ENCODE measurements at places on chromosomes 11 and 22.

DNA sequence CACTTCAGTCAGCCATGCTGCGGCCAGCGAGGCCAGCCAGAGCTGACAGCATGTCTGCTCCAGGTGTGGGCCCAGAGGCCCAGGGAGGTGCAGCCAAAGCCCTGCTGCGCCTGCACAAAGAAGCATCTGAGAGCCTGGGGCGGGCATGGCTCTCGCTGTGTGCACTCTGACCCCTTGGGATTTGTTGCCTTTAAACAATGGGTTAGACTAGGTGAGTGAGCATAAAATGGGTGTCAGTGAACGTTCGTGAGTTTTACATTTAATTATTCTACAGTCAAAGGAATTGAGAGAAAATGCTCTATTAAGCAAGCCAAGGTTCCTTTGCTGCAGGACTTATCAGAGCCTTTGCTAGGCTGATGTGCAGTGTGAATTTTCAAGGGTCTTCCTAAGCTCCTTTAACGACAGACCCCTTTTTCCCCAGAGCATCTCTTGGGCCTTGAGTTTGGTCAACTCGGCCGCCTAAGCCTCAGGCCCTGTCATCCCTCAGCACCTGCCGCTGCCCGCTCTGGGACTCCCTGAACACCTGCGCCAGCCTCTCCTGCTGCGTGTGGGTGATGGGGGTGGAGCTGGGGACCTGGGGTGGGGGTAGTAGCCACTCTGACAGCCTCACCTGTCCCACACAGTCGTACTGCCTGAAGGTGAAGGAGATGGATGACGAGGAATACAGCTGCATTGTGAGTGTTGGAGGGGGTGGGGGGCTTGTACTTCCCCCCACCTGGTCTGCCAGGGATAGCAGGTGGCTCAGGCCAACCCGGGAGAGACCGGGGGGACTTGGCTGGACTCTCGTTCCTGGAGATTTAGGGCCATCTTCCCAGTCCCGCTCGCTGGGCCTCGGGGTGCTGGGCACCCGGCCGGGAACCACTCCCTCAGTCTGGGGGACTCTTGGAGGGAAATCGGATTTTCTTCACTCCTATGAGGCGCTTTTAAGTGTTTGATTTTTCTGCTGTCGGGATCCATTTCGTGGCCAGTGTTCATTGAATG, 10.5 kb downstream of the SLC16A8 start:
- DNase-seq = no peak

DNA sequence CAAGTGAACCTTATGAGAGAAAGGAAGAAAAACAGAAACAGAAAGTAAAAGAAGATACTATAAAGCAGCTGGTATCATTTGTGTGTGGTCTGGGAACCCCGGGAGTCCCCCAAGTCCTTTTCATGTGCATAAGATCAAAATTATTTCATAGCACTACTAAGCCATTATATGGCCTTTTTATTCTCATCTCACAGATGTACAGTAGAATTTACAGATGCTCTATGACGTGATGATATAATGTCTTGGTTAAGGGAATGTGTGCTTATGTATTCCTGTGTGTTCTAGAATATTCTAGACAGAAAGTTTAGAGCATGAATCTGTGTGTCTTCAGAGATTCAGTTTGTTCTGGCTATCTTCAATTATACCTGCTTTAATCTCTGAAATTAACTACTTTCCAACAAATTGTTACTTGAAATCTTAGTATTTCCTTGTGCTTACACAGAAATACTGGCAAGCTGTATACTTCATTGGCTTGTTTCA, 8.6 kb upstream of the TPP1 start:
- DNase-seq = no peak

GRCh38 chr11:85751724-85752123, 59.2 kb downstream of the SYTL2 start:
- DNase-seq = no peak

- no peak for DNase-seq
Measured at GRCh38 chr11:119378851-119379465, 2.5 kb downstream of the USP2 start.

GRCh38 chr22:44166498-44167276, 14.0 kb upstream of the PARVG start:
- DNase-seq = no peak

- DNase-seq = no peak
Measured at GRCh38 chr11:40797981-40798380, 661.5 kb downstream of the LRRC4C start.

DNA sequence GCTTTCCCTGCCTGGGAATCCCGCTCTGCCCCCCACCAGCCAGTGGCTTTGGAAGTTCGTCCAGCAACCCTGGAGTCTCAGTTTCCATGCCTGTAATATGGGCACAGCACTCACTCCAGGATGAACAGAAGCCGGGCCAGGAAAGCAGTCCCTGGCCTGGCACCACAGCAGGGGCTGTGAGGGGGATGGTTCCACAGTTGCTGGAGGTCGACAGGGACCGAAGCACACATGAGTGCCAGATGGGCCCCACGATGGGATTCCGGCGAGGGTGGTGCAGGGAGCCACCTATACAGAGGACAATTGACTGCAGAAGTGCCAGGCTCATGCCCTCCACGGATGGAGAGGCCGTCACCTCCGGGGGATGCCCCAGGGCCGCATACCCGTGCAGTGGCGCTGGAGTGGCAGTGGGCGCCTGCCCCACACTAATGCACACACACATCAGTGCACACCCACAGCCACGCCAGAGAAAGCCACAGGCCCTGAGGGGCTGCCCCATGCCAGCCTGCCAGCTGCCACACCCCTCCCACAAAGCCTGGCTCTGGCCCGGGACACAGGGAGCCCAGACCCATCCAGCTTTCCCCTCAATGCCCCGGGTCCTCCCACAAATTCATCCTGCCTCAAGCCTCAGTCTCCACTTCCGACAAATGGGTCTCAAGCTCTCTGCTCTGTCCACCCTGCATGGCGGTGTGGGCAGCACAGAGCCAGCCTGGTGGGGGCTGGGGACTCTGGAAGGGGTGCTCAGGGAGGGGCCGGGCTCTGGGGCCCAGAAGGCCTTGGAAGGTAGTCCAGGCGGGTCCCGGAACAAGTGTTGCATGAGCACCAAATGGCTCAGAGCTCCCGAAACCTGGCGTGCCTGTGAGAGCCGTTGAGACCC, 9.7 kb downstream of the ASCL2 start:
- DNase-seq = no peak

DNA sequence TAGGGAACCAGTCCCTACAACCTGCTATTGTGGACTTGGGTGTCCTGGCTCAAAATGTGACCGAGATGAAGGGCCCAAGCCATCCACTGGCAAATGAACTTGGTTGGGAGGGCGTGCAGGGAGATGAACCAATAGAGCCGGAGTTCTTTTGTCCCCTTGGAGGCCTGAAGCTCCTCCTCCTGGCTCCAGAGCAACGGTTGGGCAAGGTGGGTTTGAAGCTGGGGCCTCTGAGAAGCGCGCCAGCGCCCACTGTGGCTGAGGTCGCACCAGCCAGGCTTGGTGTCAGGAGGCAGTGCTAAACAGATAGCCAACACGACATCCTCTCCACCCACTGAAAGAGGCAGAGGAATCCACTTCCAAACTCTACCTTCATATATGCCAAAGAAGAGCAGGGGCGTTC, 36.0 kb upstream of the PACSIN2 start:
- DNase-seq = no peak

- no peak for DNase-seq
Measured at GRCh38 chr11:66559142-66559865, 9.1 kb downstream of the CTSF start.

- no peak for DNase-seq
Measured at GRCh38 chr11:7905961-7906429, 25.1 kb downstream of the OR10A6 start.

DNA sequence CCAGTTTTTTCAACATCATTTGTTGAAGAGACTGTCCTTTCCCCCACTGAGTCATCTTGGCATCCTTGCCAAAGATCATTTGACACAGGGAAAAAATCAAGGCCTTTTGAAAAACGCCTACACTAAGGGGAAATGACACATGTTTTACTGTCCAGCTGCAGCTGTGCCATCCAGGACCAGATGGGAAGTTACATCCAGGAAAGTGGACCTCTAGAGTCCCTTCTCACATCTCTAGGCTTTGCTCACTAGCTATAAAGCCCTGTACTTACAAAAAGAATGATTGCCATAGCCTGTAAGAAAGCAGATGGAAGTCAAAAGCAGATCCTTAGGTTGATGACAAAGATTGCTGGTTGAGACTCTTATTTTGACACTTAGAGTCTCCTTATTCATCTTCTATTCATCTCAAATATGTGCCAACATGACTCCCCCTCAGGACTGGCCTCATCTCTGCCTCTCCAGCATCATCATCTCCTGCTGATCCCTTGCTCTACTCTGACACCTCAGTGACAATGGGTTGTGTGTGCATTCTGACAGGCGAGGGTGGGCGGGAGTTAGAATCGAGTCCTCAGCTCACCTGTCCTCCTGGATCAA, 22.8 kb downstream of the OSBP2 start:
- DNase-seq = no peak

- DNase-seq = no peak
Measured at GRCh38 chr11:19105011-19105410, 12.0 kb upstream of the ZDHHC13 start.

DNA sequence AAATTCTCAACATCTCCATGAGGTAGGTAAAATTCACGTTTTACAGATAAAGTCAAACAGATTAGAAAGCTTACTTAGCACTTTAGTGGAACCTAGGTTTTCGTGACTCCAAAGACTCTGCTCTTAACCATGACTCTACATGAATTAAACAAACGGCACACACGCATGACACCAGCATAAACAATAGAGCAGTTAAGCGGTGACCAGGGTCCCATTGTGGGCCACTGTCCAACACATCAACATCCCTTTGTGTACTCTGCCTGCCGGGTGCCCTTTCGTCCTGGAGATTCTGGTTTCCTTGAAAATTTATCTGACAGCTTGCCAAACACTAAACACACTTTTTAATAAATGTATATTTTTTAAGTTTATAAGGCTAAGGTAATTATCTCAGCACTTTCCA, 941.7 kb downstream of the OPCML start:
- no peak for DNase-seq

DNA sequence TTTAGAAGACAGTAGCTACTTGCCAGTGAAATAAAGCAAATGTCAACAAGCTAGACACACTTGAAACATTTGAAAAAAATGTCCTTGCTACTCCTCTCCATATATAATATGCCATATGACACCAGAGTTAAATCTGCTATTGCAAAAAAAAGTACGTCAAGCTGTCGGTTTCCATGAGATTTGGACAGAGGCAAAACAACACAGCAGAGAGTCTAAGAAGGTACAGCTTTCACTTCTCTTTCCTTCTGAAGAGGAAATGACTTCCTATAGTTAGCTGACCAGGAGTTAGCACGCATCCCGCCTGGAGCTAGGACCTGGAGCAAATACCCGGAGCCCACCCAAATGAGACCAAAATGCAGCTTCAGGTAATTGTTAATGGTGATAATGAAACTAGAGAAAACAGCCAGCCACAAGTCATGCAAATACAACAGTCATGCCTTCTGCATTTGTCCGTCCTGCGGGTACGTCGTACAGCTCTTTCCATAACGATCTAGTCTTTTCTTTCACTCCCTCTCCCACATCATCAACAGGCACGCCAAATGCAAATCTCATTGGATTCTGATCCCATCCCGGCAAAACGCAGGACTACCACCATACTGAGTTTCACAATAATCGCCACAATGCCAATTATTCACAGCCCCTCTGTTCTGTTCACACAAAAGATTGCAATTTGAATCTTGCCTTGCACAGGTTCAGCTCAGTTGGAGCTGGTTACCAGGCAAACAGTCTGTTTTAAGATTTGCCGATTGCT, 395.0 kb upstream of the CCDC90B start:
- no peak for DNase-seq

DNA sequence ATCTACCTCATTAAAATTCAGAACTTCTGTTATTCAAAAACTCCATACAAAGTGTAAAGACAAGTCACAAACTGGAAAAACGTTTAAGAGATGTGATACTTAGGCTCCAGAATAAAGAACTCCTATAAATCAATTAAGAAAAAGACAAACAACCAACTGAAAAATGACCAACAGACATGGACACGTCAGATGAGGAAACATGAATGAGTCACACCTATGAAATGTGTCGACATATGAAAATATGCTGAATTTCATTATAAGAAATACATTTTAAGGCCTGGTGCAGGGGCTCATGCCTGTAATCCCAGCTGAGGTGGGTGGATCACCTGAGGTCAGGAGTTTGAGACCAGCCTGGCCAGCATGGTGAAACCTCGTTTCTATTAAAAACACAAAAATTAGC, 78.7 kb downstream of the ENTHD1 start:
- DNase-seq = no peak

DNA sequence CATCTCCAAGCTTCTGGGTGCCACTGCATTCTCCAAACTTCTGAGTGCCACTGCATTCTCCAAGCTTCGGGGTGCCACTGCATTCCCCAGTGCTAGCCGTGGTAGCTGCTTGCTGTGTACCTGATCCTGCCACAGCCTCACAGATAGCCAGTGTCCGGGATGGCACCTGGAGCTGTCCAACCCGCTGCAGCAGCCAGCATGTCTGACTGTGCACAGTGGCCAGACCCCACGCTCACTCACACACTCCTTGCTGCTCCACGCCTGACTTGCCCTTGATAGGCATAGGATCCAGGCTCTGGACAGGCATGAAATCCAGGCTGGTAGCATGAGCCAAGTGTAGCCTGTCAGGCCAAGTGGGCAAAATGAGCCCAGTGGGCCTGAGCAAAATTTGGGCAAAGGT, 465.0 kb downstream of the GUCY1A2 start:
- no peak for DNase-seq

DNA sequence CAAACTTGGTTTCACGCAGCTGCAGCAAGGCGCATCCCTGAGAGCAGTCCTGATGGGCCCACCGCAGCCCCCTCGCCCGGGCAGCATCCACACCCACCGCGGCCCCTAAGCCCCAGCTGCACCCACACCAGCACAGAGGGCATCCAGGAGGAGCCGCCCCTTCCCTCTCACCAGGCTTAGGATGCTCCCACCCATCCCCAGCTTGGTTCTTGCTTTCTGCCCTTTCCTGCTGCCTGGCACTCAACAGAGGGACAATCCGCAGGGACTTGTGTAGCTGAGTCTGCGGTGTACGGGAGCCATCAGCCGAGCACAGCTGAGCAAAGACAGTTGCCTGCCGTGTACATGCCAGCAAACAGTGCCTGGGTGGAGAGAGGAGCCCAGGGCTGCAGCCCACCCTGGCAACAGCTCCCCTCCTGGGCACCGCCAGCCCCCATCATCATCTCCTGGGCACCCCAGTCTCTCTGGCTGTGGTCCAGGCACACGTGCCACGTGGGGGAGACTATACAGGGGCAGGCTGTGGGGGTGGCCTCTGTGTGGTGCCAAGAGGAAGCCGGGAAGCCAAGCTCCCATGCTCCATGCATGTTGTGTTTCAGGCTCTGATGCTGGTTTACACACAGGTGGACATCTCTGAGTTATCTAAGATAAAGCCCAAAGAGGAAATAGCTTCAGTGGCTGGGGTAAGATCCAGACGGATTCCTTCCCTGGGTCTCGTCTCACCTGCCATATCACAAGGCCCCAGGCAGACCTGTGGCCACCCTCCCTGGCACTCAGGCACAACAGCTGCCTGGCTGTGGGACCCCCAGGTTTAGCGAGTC, 36.0 kb upstream of the GNB1L start:
- no peak for DNase-seq

GRCh38 chr11:3375552-3375951, 3.4 kb downstream of the ZNF195 start:
- no peak for DNase-seq

Measured in Panc1 (cell line).